CD4-positive, alpha-beta T cell (primary cell): ENCODE measurements at places on chromosomes 2 and 18.

GRCh38 chr2:236308855-236309668 lies 44.9 kb upstream of the ASB18 start:
- peaks cover 10% of the 10 kb centered on the region for H3K27me3 ChIP-seq
- no peaks in the 10 kb centered on the region for H3K36me3 ChIP-seq
- no peaks in the 10 kb centered on the region for H3K4me1 ChIP-seq
- H3K27ac ChIP-seq: no peak overlapping the region

GRCh38 chr2:202638721-202639120 lies 4.0 kb downstream of the FAM117B start:
- H3K4me3 ChIP-seq: peak overlapping the region; percentile 86
- H3K4me1 ChIP-seq: peaks cover 55% of the 10 kb centered on the region
- no peak for DNase-seq
- peak overlapping the region; percentile 55 for H3K27ac ChIP-seq
- H3K36me3 ChIP-seq: no peaks in the 10 kb centered on the region

DNA sequence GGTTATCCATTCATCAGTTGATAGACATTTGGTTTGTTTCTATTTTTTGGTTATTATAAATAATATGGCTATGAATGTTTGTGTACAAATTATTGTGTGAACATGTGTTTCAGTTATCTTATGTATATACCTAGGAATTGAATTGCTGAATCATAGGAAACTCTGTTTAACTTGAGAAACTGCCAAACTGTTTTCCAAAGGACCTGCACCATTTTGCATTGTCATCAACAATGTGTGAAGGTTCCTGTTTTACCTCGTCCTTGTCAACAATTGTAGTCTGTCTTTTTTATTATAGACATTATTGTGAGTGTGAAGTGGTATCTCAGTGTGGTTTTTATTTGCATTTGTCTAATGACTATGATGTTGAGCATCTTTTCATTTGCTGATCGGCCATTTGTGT lies 17.1 kb downstream of the PDK1 start:
- no peaks in the 10 kb centered on the region for H3K4me1 ChIP-seq
- peaks cover 72% of the 10 kb centered on the region for H3K36me3 ChIP-seq
- no peak overlapping the region for H3K4me3 ChIP-seq

- H3K4me3 ChIP-seq: no peak overlapping the region
- no peaks in the 10 kb centered on the region for H3K36me3 ChIP-seq
- DNase-seq: no peak
- H3K27ac ChIP-seq: no peak overlapping the region
- H3K27me3 ChIP-seq: no peaks in the 10 kb centered on the region
Observed at GRCh38 chr2:71215447-71215846, 11.5 kb downstream of the PAIP2B start.

DNA sequence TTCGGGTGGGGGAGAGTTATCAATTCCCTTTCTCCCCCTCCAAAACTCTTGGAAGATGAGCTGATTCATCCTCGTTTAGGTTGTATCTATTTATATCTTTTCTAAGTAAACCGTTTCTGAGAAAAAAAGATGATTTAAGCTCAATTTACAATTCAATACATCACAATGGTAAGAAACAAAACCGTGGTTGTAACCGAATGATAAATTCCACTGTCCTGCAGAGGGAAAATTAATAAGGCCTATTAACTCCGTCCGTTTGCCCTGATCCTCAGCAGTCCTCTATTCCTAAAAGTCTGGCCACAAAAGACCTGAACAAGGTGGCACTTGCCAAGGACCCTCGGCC lies 286.2 kb downstream of the TCF4 start:
- no peaks in the 10 kb centered on the region for H3K4me1 ChIP-seq
- H3K27me3 ChIP-seq: no peaks in the 10 kb centered on the region
- H3K27ac ChIP-seq: no peak overlapping the region
- no peak overlapping the region for H3K4me3 ChIP-seq
- no peak for DNase-seq

DNA sequence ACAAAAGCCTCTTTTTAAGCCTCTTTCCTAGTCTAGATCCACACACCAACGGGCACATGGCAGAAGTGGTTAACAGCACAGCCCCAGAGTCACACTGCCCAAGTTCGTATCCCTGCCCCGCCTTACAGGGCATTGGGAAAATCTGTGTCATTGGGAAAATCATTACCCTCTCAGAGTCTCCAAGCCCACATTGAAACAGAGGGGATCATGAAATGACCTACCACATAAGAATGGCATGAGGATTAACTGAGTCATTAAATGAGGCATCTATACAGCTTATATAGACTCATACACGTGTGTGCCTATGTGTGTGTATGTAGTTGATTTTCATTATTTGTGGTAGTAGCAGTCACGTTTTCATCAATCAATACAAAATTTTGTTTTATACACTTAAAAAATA lies 469.0 kb upstream of the POU3F3 start:
- H3K4me1 ChIP-seq: no peaks in the 10 kb centered on the region
- no peak for DNase-seq
- no peak overlapping the region for H3K27ac ChIP-seq
- H3K36me3 ChIP-seq: no peaks in the 10 kb centered on the region

- no peak overlapping the region for H3K27ac ChIP-seq
- H3K27me3 ChIP-seq: no peaks in the 10 kb centered on the region
- H3K4me3 ChIP-seq: no peak overlapping the region
- H3K4me1 ChIP-seq: no peaks in the 10 kb centered on the region
- DNase-seq: no peak
Observed at GRCh38 chr2:1602278-1603010, 141.9 kb downstream of the PXDN start.

GRCh38 chr2:57549642-57550102 lies 496.9 kb upstream of the VRK2 start:
- no peaks in the 10 kb centered on the region for H3K27me3 ChIP-seq
- no peak for DNase-seq
- no peaks in the 10 kb centered on the region for H3K36me3 ChIP-seq
- no peak overlapping the region for H3K27ac ChIP-seq
- no peaks in the 10 kb centered on the region for H3K4me1 ChIP-seq
